Stimulated activated CD8-positive, alpha-beta memory T cell treated with anti-CD3 and anti-CD28 coated beads, Interleukin-2, amount 100 ng/mL, for 1 hour (primary cell): ENCODE measurements at places on chromosomes 1 and 21.

DNA sequence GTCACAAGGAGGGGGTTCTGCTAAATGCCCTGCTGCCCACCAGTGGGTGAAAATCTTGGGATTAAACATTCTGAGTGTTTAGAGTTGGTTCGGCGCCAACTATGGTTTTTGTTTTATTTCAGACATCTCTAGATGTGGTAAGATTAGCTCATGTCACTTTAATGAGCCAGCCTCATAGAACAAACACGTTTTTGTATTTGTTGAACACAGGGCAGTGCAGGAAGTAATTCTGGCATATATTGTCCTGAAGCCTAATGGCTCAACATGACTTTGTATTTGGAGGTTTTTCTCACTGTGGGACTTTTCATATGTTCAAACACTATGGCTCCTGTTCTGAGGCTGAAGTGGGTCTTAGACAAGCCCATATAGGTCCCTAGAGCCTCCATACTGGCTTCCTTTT, 107.8 kb downstream of the NGF start:
- DNase-seq: no peak

- no peak for DNase-seq
Observed at GRCh38 chr1:201418461-201418860, 3.1 kb downstream of the TNNI1 start.

- DNase-seq: no peak
Observed at GRCh38 chr1:20496241-20496661, 10.2 kb upstream of the CAMK2N1 start.

GRCh38 chr1:31183927-31184554, 55.6 kb downstream of the NKAIN1 start:
- DNase-seq: no peak

- no peak for DNase-seq
Observed at GRCh38 chr1:160656737-160657136, 9.9 kb upstream of the SLAMF1 start.

- DNase-seq: no peak
Observed at GRCh38 chr1:58409890-58410289, 136.6 kb downstream of the OMA1 start.

- no peak for DNase-seq
Observed at GRCh38 chr21:33897098-33897497, 18.5 kb downstream of the ATP5PO start.

DNA sequence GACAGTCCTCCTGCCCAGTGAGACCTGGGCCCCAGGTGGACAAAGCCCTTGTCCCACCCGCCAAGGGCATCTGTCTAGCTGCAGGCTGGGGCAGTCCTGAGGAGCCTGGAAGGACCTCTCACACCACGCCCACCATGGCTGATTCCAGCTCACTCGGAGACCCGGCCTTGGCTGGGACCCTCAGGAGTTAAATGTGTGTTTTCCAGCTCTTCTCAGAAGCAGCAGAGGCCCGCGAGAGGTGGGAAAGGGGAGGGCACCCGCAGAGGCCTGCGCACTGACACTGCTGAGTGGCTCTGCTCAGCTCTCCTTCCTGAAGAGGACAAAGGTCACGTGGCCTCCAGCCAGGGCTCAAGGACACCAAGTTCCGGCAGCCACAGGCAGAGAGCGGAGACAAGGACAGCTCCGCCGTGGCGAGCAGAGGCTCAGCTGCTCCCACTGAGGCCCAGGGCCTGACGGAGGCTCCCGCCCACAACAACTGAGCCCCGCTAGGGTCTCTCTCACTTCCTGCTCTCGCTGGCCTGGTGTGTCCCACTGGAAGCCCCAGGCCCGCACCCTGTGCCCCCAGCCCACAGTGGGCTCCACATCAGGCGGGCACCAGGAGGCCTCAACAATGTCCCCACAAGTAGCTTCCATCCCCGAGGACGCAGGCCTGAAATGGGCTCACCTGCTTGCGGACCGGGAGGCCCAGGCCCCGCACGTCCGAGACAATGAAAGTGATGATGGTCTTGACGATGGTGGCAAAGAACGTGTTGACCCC, 16.9 kb downstream of the SLC19A1 start:
- no peak for DNase-seq
